CD4-positive, alpha-beta T cell treated with Interleukin-10 for 1 hour (primary cell): ENCODE measurements at places on chromosomes 13 and 19.

- DNase-seq, result no peak
These were observed 94.1 kb downstream of the STK24 start for GRCh38 chr13:98482476-98483444.

DNA sequence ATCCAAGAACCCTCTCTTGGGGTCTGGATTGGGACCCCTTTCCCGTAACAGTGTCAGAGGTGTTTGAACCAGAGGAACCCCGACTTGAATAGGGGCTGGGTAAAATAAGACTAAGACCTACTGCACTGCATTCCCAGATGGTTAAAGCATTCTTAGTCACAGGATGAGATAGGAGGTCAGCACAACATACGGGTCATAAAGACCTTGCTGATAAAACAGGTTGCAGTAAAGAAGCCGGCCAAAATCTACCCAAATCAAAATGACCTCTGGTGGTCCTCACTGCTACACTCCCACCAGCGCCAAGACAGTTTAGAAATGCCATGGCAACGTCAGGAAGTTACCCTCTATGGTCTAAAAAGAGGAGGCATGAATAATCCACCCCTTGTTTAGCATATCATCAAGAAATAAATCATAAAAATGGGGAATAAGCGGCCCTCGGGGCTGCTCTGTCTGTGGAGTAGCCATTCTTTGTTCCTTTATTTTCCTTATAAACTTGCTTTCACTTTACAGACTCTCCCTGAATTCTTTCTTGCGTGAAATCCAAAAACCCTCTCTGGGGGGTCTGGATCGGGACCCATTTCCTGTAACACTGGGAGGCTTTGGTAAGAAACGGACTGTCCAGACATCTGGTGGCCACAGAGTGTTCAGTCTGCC, 4.4 kb upstream of the SIN3B start:
- DNase-seq, result no peak

DNA sequence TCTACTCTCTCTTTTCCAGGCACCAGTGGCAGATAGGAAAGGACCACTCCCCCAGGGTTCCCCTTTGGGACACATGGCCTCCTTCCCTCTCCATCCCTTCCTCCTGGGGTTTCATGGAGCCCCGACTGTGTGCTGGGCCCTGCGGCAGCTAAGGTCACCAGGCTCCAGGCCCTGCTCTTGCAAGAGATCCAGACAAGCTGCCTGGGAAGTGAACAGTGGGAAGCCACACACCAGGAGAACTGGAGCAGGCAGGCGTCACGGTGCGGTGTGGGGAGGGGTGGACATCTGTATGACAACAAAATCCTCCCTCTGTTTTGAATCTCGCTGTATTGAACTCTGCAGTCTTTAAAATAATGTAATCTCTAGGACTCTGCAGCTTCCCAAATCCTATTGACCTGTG, 330.1 kb downstream of the UQCRFS1 start:
- DNase-seq, result no peak

GRCh38 chr13:66809485-66809884, 420.7 kb downstream of the PCDH9 start:
- DNase-seq, result no peak

DNA sequence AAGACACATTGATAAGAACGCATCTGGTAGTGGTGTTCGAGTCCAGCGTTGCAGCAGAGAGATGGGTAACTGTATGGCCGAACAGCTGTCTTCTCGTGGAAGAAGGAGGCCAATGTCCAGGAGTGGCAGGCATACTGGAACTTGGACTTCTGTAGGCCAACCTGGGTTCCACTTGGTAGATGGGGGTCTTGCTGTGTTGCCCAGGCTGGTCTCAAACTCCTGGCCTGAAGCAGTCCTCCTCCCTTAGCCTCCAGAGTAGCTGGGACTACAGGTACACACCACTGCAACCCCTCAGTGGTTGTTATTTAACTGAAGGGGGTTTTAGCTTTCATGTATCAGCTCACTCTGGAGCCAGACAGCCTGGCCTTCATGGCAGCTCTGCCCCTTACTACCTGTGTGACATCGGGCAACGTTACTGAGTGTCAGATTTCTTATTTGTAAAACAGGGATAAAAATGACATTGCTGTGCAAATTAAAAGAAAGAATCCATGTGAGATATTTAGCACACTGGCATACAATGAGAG, 2.4 kb upstream of the UQCRFS1 start:
- no peak for DNase-seq

- no peak for DNase-seq
These were observed 18.2 kb upstream of the AMER2 start for GRCh38 chr13:25190256-25190655.

DNA sequence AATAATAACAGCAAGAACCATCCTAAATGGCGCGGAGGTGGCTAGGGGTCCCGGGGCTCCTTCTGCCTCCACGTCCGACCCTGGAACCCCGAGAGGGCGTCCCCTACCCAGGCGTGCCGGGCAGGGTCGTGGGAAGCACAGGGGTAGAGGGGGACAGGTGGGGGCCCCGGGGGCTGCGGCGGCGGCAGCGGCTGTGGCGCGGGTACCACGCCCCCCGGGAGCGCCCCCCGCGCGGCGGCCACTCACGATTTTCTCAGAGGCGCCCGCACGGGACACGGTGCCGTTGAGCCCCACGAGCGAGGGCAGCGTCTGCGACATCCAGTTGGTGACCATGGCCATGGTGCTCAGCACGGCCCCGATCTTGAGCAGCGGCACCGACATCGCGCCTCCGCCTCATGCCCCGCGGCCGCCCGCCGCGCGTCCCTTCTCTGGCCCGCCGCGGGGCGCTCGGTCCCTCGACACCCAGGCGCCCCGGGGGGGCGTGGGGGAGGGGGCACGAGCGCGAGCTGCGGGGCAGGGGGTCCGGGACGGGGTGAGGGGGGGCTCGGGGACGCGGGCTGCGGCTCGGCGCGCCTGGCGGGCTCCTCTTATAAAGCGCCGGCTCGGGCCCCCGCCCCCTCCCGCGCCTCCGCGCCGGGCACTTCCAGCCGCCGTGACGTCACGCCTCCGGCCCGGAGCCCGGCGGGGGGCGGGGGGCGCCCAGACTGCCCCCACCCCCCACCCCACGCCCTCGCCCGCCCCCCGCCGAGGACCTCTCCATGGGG, 22.9 kb downstream of the OLFM2 start:
- no peak for DNase-seq

DNA sequence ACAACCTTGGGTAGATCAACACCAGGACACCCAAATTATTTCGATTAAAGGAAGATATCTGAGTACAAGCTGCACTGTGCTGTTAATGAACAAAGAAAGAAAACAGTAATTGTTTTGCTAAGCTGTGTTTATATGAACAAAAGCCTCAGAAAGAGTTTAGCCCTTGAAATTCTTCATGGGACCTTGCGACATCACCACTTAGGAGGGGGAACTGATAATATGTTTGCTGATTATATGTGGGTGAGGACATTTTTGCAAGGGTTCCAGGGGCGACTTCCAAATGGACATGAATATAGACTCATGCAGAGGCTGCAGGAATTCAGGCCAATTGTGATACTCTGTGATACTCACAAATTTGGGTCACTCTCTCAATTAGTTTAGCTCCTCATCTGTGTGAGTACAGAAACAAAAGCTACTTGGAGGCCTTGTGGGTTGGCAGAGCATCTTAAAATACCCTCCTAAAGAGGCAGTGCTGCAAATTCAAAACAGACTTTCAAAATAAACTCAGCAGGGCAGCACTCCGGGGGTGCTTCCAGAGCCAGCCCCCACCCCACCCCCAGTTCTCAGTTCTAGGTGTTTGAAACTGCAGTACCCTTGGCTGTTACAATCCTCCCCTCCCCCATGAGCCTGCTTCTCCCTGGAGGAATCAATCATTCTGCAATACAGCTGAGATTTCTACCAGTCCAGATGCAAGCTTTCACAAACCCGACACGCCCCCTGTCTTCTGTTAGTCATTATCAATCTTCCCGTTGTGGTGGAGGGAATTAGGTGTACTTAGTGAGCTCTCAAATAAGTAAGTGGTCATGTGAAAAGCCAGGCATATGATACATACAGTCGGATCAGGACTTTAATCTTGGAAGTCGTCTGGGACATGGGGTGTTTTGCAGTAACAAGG, 97.0 kb upstream of the MBNL2 start:
- DNase-seq, result no peak

GRCh38 chr13:82571653-82572052, 1310.6 kb downstream of the SLITRK1 start:
- DNase-seq, result no peak

DNA sequence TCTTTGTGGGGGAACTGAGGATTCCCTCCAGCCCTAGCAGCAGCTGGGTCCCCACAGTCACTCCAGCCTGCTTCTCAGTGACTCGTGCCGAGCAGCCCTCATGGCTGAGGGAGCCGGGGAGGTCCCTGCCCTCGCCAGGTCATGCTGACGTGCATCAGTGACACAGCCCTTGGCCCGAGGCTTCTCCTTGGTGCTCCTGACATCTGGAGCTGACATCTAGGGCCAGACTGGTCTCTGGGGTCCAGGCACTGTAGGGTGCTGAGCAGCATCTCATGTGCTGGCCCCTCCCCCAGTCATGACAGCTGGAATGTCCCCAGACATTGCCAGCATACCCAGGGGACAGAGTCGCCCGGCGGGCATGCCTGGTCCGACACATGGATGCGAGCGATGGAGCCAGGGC, 14.4 kb downstream of the COMP start:
- no peak for DNase-seq

- no peak for DNase-seq
These were observed 146.0 kb upstream of the KLF12 start for GRCh38 chr13:74280093-74280794.

GRCh38 chr13:22538400-22538799, 642.4 kb upstream of the SGCG start:
- no peak for DNase-seq

GRCh38 chr13:26626271-26626670, 68.8 kb downstream of the WASF3 start:
- no peak for DNase-seq

GRCh38 chr19:18393836-18394235, 3.6 kb downstream of the LRRC25 start:
- DNase-seq, result no peak

GRCh38 chr19:46144756-46145155, 3.3 kb upstream of the IGFL2 start:
- no peak for DNase-seq

- peak; percentile 81 for DNase-seq
These were observed 60.9 kb upstream of the MED4 start for GRCh38 chr13:48155848-48156247.

- DNase-seq, result no peak
These were observed 34.4 kb downstream of the DHRS12 start for GRCh38 chr13:51769455-51770127.

GRCh38 chr19:29831041-29831548, 19.3 kb downstream of the CCNE1 start:
- DNase-seq, result peak; percentile 74

GRCh38 chr13:95226476-95226875, 74.8 kb downstream of the ABCC4 start:
- DNase-seq, result no peak

GRCh38 chr19:51461723-51462161, 3.5 kb upstream of the SIGLEC8 start:
- no peak for DNase-seq

GRCh38 chr13:51113969-51114368, 2.9 kb upstream of the C13orf42 start:
- DNase-seq, result no peak

DNA sequence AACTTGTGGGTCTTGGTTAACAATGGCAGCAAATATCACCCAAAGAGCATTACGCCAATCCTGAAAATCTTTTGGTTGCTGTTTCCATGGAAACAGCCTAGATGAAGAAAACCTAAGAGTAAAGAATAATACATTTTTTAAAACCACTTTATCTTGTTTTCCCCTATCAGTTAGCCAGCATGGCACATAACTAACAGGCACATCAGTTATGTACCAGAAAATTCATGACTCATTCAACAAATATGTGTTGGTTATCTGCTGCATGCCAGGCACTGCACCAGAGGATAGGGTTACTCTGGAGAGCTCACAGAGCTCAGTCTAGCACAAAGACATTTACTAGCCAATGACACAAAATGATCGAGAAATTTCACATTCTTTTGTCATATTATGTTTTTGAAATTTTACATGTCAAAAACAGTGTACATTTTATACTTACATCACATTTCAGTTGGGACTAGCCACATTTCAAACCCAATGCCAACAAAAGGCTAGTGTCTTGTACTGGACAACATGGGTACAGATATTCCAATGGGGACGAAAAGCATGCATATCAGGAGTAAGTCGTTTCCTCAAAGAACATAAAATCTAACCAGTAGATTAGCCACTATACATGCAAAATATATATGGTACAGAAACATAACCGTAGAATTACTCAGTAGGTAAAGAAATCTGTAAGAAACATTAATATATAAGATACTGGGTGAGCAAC, 20.3 kb downstream of the LNX2 start:
- no peak for DNase-seq

DNA sequence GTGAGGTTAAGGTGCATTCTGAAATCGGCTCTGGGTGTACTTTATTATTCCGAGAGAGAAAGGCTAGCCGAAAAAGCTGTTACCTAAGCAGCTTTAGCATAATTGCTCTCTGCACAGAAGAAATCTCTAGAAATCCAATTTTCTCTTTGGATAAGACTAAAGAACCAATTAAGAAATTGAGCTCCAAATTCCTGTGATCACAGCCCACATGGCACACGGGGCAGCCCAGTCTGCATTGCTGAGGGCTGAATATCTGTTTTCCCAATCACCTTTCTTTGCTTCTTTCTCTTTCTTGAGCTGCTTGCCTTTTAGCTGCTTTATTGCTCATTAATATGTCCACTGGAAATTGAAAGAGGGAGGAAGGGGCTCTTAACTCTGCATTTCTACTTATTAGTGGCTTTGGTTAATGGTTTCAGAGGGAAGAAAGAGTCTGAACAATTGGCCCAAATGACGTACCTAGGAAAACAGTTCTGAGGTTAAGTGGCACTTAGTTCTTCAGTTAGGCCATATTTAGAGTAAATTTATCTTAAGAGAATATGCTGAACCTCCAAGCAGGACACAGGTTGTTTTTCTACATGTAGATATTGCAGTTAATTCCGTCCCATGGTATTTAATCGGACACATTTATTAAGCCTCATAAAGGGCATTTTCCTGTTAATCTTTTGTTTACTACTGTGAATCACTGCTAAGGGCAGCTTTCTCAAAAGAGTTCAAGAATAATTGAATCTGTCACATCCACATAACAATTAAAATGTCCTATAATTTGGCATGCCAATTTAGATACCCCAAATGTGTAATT, 265.7 kb downstream of the ABCC4 start:
- DNase-seq, result no peak

DNA sequence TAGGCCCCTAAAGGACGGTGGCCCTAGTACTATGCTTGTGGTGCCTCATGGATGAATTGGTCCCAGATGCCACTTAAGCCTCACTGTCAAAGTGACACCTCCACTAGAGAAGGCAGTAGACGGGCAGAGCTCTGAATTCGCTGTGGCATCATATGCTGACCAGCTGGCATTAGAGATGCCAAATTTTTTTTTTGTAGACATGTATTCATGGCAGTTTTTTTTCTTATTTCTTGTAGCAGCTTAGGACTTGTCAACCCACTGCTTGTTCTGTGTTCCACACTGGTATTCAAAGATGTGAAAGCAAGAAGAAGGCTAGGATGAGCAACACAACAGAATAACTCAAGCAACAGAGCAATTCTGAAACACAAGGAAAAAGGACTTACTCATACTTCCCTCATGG, 212.5 kb downstream of the DLEU7 start:
- no peak for DNase-seq
